ENCODE measurements at places on chromosomes 3 and 15.

DNA sequence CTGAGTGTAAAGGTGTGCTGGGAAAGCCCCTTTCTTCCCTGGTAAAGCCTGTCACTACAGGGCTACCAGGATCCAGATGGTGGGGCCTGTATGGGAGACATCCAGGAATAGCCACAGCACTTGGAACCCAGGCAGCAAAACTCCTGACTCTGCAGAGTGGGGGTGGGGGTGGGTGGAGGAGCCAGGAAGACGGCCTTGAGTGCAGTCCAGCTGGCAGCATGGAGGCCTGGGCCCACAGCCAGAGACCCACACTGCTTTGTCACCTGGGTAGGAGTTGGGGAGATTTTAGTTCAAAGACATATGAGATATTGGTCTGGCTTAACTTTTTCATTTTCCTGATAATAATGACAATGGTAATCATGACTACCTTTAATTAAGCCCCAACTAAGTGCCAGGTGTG, 116.7 kb upstream of the MRPS22 start:
- no peak overlapping the region for H3K4me3 ChIP-seq
- no peaks in the 10 kb centered on the region for H3K36me3 ChIP-seq
- H3K27ac ChIP-seq, result no peak overlapping the region
- no peaks in the 10 kb centered on the region for H3K4me1 ChIP-seq
- peaks cover 8% of the 10 kb centered on the region for H3K27me3 ChIP-seq

DNA sequence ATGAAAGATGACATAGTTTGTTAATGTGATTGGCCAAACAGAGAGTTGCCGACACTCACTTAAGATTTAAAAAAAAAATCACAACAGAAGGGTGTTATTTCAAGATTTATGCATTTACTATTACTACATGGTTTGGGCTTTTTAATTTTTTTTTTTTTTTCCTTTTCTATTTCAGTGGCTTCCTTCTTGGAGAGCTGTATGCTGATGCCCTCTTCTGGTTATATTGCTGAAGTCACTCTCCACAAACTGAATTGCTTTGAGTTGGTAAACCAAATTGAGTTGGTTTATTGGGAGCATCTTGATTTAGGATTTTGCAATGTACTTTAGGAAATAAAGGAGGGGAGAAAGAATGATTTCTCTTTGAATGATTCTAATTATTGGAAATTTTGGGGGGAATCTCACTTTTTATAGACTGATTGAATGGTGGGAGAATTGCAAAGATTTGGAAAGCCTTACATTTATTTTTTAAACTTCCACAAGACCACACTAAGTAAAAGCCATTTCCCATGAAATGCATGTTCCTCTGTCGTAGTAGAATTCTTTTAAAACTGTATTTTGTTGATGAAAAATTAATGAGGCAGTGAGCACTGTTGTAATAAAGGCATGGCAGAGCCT, 186.6 kb upstream of the FEZF2 start:
- H3K36me3 ChIP-seq, result no peaks in the 10 kb centered on the region
- no peak for DNase-seq
- no peak overlapping the region for H3K27ac ChIP-seq
- no peak overlapping the region for H3K4me3 ChIP-seq
- no peaks in the 10 kb centered on the region for H3K27me3 ChIP-seq

DNA sequence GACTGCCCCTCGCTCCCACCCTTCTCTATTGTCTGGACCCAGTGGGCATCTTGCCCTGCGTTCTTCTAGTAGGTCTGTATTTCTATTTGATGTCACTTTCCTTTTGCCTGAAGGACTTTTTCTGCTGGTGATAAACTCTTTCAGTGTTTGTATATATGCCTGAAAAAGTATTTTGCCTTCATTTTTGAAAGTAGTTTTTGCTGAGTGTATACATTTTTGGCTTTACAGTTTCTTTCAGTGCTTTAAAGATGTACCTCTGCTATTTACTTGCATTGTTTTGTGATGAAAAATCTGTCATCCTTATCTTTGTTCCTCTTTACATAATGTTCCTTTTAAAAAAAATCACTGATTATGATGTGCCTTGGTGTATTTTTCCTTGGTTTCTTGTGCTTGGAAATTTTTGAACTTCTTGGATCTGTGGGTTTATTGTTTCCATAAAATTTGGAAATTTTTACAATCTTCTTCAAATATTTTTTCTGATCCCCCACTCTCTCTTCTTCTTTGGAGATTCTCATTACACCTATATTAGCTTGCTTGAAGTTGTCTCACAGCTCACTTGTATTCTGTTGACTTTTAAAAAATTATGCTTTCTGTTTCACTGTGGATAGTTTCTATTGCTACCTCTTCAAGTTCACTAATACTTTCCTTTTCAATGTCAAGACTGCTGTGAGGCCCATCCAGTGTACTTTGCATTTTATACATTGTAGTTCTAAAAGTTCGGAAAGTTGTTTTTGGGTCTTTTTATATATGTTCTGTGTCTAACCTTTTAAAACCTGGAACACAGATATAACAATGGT, 67.8 kb downstream of the RGMA start:
- no peaks in the 10 kb centered on the region for H3K27me3 ChIP-seq
- no peak for DNase-seq
- H3K4me1 ChIP-seq, result peaks cover 18% of the 10 kb centered on the region
- no peak overlapping the region for H3K4me3 ChIP-seq

DNA sequence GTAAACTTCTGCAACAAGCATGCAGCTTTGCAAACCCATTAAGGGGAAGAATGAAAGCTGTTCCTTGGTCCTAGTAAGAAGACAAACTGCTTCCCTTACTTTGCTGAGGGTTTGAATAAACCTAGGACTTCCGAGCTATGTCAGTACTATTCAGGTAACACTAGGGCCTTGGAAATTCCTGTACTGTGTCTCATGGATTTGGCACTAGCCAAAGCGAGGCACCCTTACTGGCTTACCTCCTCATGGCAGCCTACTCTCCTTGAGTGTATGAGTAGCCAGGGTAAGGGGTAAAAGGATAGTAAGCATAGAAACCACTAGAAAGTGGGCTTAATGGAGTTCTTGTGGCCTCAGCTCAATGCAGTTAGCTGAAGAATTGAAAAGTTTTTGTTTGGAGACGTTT, 224.2 kb downstream of the P3H2 start:
- no peak overlapping the region for H3K27ac ChIP-seq
- no peaks in the 10 kb centered on the region for H3K4me1 ChIP-seq

GRCh38 chr3:178159691-178160220, 376.5 kb upstream of the KCNMB2 start:
- no peak overlapping the region for H3K4me3 ChIP-seq
- H3K4me1 ChIP-seq, result no peaks in the 10 kb centered on the region
- no peak overlapping the region for H3K27ac ChIP-seq
- DNase-seq, result no peak
- no peaks in the 10 kb centered on the region for H3K36me3 ChIP-seq
- no peaks in the 10 kb centered on the region for H3K27me3 ChIP-seq

DNA sequence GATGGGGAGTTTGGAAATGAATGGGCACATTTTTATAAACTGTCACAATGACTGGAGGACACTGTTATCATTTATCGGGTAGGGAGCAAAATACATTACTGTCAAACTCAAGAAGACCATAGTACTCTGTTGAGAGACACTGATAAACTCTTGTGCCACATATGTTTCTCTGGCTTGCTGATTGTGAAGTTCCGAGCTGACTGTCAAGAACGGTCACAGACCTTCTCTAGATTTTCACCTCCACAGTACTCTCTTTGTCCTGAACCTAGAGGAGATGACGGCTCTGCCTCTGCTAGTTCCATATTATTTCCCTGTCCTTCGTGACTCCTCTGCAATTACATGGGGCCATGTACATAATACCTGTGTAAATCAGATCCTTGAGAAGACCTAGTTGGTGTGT, 451.9 kb downstream of the LPP start:
- no peak overlapping the region for H3K27ac ChIP-seq
- peaks cover 9% of the 10 kb centered on the region for H3K36me3 ChIP-seq
- H3K4me1 ChIP-seq, result no peaks in the 10 kb centered on the region
- DNase-seq, result no peak
- H3K27me3 ChIP-seq, result no peaks in the 10 kb centered on the region
- no peak overlapping the region for H3K4me3 ChIP-seq

DNA sequence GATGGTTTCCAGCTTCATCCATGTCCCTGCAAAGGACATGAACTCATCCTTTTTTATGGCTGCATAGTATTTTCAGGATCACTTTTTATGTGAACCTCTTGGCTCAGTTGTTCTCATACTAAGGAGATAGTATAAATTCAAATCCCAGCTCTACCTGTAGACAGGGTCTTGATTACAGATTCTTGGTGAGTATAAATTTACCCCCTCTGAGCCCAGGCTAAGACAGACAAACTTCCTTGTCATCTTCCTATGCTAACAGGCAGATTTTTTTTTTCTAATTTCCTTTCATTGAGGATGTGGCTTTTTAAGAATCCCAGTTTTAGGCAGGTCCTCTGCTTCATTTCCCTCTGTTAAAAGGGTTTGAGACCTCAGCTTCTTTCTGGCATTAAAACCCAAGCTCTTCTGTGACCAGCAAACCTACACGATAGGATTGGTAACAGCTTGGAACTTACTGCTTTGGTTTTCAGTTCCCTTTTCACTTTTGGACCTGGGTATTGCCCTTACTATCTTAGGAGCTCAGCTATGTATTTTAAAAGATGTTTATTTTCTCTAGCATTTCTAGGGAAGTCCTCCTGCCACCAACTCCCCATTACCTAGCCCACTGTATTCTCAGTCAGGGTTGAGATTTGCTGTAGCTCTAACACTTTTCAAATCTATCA, 72.5 kb downstream of the VPS8 start:
- no peaks in the 10 kb centered on the region for H3K27me3 ChIP-seq
- DNase-seq, result no peak
- no peak overlapping the region for H3K4me3 ChIP-seq
- peaks cover 43% of the 10 kb centered on the region for H3K36me3 ChIP-seq

DNA sequence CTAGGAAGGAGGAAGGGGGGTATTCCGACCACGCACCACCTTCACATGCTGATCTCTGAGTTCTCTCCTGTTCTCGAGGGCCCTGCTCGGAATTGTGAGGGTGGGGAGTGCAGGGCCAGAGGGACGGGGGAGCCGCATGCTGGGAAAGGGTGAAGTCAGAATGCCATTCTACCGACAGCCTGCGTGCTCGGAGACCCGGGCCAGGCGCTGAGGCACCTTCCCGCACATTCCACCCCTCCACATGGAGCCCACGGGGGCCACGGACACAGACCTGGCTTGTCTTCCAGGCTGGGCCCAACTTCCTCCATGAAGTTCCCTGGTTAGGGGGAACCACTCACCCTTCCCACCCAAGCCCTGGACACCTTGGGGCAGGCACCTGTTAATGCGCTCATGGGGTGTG, 28.7 kb upstream of the PIGZ start:
- H3K27me3 ChIP-seq, result no peaks in the 10 kb centered on the region
- H3K4me1 ChIP-seq, result no peaks in the 10 kb centered on the region
- no peak overlapping the region for H3K4me3 ChIP-seq
- H3K27ac ChIP-seq, result no peak overlapping the region

GRCh38 chr15:79673416-79674123, 223.2 kb downstream of the MTHFS start:
- no peak for DNase-seq
- no peaks in the 10 kb centered on the region for H3K36me3 ChIP-seq
- no peak overlapping the region for H3K4me3 ChIP-seq

DNA sequence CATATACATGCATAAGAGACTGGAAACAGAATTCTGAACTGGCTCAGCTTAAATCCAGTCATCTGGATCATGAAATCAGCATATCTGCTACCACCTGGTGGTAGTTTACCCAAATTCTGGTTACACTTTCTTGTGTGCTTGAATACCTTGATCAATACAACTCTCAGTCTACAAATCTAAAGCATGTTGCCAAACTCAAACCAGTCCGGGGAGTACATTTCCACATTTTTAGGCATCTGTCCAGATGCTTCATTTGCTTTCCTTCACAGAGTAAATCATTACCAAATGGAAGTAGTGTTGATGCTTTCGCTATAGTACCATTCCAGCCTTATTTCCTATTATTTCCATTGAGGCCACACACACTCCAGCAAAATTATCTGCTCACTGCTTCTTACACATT, 126.4 kb downstream of the P2RY1 start:
- no peaks in the 10 kb centered on the region for H3K36me3 ChIP-seq
- H3K27me3 ChIP-seq, result no peaks in the 10 kb centered on the region
- H3K27ac ChIP-seq, result no peak overlapping the region
- no peaks in the 10 kb centered on the region for H3K4me1 ChIP-seq
- no peak for DNase-seq

GRCh38 chr15:34793901-34794300, 1.4 kb downstream of the ACTC1 start:
- no peak overlapping the region for H3K4me3 ChIP-seq
- no peak overlapping the region for H3K27ac ChIP-seq
- DNase-seq, result no peak
- H3K36me3 ChIP-seq, result no peaks in the 10 kb centered on the region
- no peaks in the 10 kb centered on the region for H3K4me1 ChIP-seq

GRCh38 chr15:41773729-41774061, 589 bp upstream of the MAPKBP1 start:
- H3K27ac ChIP-seq, result peak overlapping the region; percentile 81
- H3K36me3 ChIP-seq, result peaks cover 3% of the 10 kb centered on the region
- no peak for DNase-seq

DNA sequence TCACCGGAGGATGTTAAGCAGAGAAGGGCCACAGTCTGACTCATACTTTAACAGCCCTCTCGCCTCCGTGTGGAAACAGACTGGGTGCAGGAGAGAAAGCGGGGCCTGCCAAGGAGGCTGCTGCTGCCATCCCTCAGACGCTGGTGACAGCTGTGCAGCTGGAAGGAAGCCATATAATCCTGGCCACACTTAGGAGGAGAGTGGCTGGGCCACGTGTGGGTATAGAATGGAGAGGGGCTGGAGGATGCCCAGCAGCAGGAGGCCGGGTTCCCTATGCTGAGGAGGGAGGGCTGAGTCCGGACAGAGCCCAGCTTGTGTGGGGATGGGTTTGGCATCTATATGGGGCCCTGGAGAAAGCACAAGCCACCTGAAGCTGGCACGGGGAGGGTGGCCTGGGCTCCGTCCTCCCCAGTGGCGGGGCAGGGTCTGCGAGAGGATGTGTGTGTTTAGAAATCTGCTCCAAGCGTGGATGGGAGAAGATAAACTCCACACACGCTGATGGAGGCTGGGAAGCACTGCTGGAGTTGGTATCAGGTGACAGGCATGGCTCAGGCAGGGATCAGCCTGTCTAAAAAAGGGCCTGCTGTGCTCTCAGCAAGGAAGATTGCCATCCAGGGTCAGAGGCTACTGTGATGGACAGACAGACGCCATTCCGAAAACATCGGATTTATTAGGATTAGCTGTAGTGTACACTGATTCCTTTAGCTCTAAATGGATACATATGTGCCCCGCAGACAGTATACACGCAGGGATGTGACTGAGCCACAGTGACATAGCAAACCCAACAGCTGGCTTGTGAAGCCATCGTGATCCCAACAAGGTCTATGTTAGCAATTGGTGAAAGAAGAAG, 15.9 kb downstream of the ABTB1 start:
- DNase-seq, result no peak
- no peaks in the 10 kb centered on the region for H3K36me3 ChIP-seq
- H3K4me3 ChIP-seq, result no peak overlapping the region
- peaks cover 3% of the 10 kb centered on the region for H3K4me1 ChIP-seq

DNA sequence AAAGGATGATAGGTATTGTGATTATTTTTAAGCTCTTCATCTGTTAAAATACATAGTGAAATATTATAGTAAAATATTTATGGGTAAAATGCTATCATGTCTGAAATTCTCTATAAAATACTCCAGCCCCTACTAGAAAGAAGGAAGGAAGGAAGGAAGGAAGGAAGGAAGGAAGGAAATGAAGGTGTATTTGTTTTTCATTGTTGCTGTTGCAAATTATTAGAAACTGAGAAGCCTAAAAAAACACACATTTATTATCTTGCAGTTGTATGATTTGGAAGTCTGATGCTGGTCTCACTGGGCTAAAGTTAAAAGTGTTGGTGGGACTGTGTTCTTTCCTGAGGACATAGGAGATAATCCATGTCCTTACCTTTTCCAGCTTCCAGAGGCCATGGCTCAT, 47.6 kb upstream of the CLSTN2 start:
- no peak overlapping the region for H3K4me3 ChIP-seq
- no peaks in the 10 kb centered on the region for H3K36me3 ChIP-seq
- no peak for DNase-seq
- H3K27ac ChIP-seq, result no peak overlapping the region
- no peaks in the 10 kb centered on the region for H3K27me3 ChIP-seq

Data from T-cell (primary cell).